ENCODE measurements at places on chromosomes 13 and 19.

DNA sequence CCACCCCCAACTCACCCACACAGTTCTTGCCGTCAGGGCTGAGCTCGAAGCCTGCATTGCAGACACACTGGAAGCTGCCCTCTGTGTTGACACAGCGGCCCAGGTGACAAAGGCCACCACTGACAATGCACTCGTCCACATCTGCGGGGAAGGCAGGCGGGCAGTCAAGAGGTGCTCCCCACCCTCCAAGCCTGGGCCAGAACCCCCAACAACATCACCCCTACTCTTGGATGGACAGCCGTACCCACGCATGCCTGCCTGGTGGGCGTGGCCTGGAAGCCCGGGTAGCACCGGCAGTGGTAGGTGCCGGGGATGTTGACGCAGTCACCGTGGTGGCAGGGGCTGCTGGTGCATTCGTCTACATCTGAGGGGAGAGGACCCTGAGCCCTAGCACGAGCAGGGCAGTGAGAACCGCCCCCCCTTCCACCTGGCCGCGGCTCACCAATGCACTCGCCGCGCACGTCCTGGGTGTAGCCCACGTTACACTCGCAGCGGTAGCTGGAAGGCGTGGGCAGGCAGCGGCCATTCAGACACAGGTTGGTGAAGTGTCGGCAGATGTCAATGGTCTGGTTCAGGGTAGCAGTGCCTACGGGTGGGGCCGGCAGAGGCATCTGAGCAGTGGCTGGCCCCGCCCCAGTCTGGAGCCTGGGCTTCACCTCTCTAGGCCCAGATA lies 13.3 kb downstream of the FBN3 start:
- no peak for DNase-seq

- no peak for DNase-seq
Observed at GRCh38 chr13:98584668-98585397, 7.9 kb upstream of the STK24 start.

GRCh38 chr19:11566164-11566563 lies 7.1 kb upstream of the ELOF1 start:
- no peak for DNase-seq

GRCh38 chr13:29707876-29708543 lies 112.5 kb upstream of the SLC7A1 start:
- peak; percentile 24 for DNase-seq

- DNase-seq, result no peak
Observed at GRCh38 chr13:97284558-97284957, 62.4 kb downstream of the MBNL2 start.

GRCh38 chr13:23750383-23751121 lies 138.6 kb downstream of the MIPEP start:
- no peak for DNase-seq

Data from T follicular helper cell (primary cell).